ENCODE measurements at places on chromosomes 1 and 21.

GRCh38 chr1:2592672-2593071, 6.1 kb downstream of the PRXL2B start:
- H3K36me3 ChIP-seq, result peaks cover 8% of the 10 kb centered on the region
- H3K27me3 ChIP-seq, result no peaks in the 10 kb centered on the region
- no peaks in the 10 kb centered on the region for H3K4me1 ChIP-seq
- DNase-seq, result no peak
- no peak overlapping the region for H3K27ac ChIP-seq
- no peak overlapping the region for H3K4me3 ChIP-seq

- no peak overlapping the region for H3K4me3 ChIP-seq
- H3K27ac ChIP-seq, result no peak overlapping the region
- H3K27me3 ChIP-seq, result no peaks in the 10 kb centered on the region
- DNase-seq, result no peak
- no peaks in the 10 kb centered on the region for H3K36me3 ChIP-seq
Observed at GRCh38 chr1:81407000-81407821, 393.5 kb upstream of the ADGRL2 start.

GRCh38 chr1:27922272-27922671, 12.5 kb upstream of the SMPDL3B start:
- no peak overlapping the region for H3K4me3 ChIP-seq
- no peaks in the 10 kb centered on the region for H3K36me3 ChIP-seq
- H3K27ac ChIP-seq, result no peak overlapping the region
- no peaks in the 10 kb centered on the region for H3K27me3 ChIP-seq

GRCh38 chr1:87024936-87025540, 110.6 kb downstream of the HS2ST1 start:
- no peak for DNase-seq
- H3K27me3 ChIP-seq, result no peaks in the 10 kb centered on the region
- H3K36me3 ChIP-seq, result no peaks in the 10 kb centered on the region
- H3K4me1 ChIP-seq, result no peaks in the 10 kb centered on the region
- no peak overlapping the region for H3K4me3 ChIP-seq
